Suprapubic skin (tissue), 4 donors: ENCODE measurements at places on chromosomes 16 and 17.

DNA sequence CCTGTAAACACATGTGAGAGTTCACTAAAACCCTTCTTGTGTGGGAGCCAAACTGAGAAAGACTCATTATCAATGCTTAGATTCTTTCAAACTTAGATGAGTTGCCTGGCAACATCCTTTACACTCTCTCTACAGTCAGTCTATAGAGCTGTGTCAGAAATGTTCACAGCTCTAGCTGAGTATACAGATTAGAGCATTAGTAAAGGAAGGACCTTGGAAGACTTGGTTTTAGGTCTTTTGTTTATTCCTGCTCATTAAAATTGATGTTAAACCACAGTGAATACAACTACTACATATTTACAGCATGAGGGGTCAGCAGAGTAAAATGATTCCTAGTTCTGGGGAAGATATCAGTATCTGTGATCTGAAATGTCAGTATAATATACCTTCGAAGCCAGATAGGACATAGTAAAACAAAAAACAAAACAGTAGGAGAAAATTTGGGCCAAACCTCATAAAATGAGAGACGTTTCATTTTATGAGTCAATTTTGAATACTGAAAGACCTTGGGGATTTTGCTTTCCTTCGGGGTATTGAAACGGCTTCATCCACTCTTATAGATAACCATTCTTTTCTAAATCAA is 186.0 kb downstream of the TANC2 start:
- DNase-seq: no peak

DNA sequence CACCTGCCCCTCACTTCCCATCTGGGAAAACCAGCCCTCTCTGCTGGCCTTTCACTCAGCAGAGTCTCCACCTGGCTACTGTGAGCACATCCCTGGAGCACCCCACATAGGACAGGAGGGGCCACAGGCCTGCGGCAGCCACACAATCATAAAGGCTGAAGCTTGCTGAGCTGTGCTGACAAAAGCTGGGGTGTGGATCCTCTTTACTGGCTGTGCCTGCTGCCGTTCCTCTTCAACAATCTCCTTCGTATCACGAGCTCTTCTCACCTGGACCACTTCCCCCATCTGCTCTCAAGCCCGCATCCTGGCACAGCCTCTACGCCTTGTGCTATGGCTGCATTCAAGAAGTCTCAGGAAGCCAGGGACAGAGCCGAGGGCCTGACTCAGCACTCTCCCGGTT is 86.1 kb downstream of the ZNF778 start:
- DNase-seq: no peak

DNA sequence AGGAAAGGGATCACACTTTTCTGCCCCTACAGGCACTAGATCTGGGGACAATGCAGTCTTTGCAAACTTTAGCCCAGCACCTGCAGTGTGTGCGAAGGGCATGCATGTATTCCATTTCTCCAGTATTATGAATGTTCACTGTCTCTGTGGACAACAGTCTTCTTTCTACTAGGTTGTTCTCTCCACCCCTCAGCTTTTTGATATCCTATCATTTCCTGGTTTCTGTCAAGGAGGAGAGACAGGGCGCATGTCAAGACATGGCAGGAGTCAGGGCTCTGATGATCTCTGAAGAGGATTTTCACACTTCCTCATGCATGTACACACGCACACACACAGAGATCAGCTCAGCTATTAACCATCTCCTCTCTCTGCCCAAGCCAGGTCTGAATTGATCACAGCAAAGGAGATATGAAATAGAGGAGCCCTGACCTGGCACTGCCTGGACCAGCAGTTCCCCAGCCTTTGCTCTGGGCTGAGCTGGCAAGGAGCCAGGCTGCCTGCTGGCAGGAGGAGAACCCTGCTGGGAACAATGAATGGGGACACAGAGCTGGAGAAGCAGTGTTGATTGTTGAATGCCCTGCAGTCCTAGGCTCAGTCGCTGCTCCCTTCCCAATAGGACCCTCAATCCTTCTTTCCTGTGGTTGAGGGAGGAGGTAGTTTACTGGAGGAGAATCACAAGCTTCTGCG is 2.6 kb downstream of the GPR179 start:
- DNase-seq: no peak

GRCh38 chr16:6308176-6308575 is 1024.5 kb upstream of the RBFOX1 start:
- no peak for DNase-seq

- no peak for DNase-seq
These were observed 23.4 kb upstream of the LITAF start for GRCh38 chr16:11610121-11610505.

- no peak for DNase-seq
These were observed 199.4 kb upstream of the CACNG5 start for GRCh38 chr17:66635386-66636045.

DNA sequence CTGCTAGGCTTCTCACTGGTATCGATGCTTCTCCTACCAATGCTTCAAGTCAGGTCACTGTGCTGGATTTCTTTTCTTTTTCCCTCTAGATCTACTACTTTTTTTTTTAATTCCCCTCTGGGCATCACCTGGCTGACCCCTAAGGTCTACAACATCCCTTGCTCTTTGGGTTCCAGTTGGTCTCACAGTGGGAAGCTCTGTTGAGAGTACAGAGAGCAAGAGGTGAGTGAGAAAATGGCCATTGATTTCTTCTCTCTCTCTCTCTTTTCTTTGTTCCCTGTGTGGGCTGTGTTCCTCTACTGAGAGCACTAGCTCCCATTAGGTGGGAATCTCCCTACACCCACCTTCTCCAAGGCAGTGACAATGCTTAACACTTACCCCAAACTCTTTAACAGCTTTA is 413.4 kb downstream of the KCNJ2 start:
- no peak for DNase-seq

DNA sequence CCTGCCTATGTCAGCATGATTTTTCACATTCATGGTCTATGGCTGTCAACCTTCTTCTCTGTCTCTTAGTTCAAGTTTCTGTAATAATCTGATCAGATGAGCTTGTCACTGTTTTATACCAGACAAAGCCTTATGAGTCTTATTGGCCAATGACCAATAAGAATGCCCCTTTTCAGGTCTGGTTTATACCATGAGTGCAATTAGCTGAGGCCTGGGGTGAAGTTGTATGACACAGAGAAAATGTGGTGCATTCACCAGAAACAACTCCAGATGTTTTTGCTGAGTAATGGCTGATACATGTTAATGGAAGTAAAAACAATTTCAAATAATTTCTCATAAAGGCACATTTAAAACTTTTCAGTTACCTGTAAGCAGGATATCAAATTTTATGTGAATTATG is 218.6 kb upstream of the CDH8 start:
- DNase-seq: no peak

GRCh38 chr16:66851166-66851964 is 7.2 kb downstream of the CA7 start:
- no peak for DNase-seq
